ENCODE measurements at places on chromosomes 2 and 18.

GRCh38 chr18:74140582-74140981 lies 7.1 kb downstream of the FBXO15 start:
- no peak for DNase-seq

GRCh38 chr18:9117980-9118841 lies 15.7 kb downstream of the NDUFV2 start:
- DNase-seq = no peak

- DNase-seq = no peak
Observed at GRCh38 chr2:70985956-70986355, 7.5 kb downstream of the ANKRD53 start.

- DNase-seq = no peak
Observed at GRCh38 chr18:48700446-48700845, 161.6 kb downstream of the CTIF start.

DNA sequence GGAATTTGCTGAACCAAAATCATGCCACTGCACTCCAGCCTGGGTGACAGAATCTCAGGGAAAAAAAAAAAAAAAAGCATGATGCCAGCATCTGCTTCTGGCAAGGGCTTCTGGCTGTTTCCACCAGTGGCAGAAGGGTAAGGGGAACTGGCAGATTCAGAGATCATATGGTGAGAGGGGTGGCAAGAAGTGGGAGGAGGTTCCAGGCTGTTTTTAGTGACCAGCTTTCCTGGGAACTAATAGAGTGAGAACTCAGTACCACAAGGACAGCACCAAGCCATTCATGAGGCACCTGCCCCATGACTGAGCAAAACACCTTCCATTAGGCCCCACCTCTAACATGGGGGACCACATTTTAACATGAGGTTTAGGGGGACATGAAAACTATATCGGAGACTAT lies 18.4 kb upstream of the CLASP1 start:
- no peak for DNase-seq

DNA sequence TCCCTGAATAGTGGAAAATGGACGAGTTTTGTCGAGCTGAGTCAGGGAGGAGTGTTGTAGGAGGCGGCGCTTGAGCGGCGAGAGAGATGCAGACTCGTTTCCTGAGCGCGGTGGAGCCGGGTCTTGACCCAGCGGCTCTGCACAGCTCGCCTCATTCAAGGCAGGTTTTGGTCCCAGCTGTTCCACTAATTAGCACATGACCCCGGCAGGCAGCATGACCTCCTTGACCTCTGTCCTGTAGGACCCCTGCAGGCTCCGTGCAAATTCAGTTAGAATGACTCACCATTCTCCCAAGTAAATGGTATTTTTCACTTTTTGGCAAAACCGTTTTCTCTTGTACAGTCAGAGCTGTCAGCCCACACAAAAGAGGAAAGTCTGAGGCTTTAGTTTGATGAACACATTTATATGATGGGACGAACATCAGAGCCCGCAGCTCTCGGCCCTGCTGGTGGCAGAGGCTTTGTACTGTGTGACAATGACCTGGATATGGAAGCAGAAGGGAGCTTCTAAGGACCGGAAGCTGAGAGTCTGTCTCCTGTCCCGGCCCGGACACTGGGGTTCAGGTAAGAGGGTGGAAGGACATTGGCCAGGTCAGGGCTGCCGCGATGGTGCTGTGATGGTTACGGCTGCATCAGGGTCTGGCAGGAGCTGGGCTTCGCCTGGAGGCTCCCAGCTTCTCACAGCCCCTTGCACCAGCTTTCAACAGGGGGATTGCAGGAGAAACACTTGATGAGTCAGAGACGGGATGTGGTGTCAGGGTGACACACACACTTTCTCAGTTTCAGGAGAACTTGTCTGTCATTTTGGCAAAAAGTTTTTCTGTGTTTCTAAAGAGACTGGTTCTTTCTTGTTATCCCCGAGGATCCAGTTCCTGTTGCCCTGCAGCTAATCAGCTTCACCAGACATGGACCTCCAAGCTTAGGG lies 29.9 kb upstream of the ALKAL2 start:
- DNase-seq = no peak

GRCh38 chr2:70895998-70896764 lies 39.5 kb upstream of the ATP6V1B1 start:
- no peak for DNase-seq

- peak; percentile 20 for DNase-seq
Observed at GRCh38 chr2:238240757-238241711, 1.2 kb upstream of the HES6 start.

DNA sequence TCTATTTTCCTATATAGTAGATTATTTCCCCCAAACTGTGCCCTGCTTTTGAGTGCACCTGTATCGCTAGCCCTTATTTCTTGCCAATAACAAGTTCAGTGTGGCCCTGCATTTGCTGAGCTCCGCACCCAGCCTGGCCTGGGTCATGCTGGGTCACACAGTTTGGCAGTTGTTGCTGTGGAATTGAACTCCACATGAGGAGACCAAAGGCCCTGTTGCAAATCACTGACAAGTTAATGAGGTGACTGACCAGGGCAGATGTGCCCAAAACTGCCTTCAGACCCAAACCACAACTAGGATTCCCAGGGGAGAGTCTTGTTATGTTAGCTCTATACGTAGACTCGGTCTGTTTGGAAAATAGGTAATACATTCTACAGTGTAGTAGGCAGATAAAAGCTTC lies 31.0 kb downstream of the COL4A4 start:
- DNase-seq = no peak

- DNase-seq = no peak
Observed at GRCh38 chr18:2425426-2426317, 145.6 kb downstream of the METTL4 start.

DNA sequence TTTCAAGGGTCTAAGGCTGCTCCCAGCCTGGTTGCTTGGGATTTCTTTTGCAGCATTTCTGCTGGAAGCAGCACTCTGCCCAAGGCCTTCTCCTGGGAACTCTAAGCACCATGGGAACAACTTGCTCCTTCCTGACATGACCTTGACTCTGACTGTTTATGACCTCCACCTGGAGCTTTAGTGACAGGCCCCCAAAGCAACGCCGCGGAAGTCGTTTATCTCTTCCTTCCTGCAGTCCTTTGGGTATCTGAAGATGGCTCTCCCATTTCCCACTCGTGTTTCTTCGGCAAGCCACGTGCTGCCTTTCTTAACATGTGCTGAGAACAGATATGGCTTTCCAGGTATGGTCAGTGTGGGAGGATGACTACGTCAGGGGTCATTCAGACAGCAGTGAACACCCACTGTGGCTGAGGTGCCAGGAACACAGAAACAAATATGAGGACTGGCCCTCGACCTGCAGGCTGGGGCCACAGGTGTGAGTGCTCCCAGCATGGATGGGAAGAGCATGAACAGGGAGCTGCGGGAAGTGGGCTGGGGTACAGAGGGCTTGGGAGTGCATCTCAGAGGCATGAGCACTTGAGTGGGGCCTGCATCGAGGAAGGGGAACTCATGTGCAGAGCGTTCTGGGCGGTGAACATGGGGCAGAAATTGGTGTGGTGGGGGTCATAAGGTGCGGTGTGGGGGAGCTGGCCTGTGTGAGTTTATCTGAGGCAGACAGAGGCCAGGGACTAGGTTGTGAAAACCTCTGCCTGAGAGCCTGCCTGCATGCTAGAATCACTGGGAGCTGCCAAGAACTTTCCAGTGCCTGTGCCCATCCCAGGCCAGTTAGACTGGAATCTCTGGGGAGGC lies 140.5 kb downstream of the TSN start:
- no peak for DNase-seq

GRCh38 chr2:59339121-59339836 lies 1098.2 kb upstream of the FANCL start:
- no peak for DNase-seq

DNA sequence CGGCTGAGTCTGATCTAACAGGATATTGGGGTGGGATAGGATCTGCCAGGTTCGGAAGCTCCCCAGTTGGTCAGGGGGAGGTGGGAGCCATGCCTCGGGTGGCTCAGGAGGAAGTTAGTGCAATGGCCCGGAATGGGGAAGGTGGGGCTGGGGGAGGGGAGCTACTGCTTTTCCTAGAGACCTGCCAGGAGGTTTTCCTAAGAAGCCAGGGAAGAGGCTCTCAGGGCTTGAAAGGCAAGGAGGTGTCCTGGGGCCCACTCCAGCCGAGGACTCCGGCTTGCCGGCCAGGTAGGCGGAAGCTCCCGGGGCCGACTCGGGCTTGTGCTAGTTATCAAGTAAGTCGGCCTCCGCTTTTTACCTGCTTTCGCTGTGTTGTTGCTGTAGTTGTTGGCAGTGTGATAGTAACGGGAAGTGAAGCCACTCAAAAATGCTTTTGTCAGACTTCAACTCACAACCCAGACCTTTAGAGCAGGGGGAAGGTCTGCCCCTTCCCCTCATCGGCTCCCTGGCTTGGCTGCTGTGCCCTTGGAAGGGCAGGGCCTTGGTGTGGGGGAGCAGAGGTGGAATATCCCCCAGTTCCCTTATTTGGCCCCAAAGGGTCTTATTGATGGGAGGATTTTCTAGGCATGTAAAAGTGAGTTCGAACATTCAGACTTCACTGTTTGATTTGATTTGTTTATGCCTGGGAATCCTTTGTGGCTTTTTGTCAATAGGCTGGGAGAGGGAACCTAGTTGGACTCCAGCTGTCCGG lies 5.4 kb downstream of the GDF7 start:
- DNase-seq = no peak

DNA sequence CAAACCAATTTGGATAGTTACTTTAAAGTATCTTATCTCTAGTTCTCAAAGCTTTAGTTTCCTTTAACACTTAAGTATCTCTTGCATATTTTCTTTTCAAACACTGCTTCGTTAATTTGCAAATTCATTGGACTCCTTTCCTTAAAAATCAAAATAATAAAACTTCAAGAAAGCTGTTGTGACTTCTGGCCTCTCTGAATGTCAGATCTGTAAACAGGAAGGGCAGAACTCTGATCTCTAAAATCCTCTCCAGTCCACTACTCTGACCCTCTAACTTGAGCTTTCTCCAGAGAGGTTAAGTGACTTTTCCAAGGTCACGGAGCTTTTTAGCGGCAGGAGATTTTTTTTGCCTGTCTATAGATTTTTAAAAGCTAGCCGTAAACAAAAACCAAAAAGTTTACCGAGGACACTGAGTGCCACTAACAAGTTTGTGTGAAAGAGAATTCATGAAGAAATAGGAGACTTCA lies 155.5 kb downstream of the TGIF1 start:
- no peak for DNase-seq

DNA sequence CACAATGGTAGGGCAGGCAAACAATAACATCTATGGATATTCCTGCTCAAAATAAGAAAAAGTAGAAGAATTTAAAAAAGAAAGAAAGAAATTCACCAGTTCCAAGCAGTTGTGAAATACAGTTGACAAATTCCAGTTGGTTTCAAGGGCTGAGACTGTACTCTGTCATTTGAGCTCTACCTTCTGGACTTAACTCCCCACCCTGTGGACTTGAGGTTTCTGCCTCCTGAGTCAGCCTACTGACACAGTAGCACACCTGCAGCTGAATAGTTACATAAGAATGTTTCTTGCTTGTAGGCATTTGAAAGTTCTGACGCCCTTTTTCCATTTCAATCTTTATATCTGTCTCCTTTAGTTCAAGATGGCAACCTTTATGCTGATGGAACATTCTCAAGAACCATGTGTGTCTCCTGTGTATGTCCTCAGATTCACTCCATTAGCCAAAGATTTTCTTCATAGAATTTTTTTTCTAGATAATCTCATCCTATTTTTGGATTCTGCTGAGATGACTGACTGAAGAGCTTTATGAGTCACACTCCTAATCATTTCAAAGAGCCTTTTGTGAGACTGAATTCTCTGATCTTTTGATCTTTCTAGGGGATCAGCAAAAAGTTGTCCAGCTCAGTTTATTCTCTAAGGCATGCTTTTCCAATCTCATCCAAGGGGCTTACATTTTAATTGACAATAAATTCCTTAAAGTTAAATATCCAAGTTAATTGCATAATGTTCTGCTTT lies 19.1 kb downstream of the NETO1 start:
- DNase-seq = no peak

GRCh38 chr18:26893996-26894395 lies 28.5 kb upstream of the AQP4 start:
- DNase-seq = no peak

DNA sequence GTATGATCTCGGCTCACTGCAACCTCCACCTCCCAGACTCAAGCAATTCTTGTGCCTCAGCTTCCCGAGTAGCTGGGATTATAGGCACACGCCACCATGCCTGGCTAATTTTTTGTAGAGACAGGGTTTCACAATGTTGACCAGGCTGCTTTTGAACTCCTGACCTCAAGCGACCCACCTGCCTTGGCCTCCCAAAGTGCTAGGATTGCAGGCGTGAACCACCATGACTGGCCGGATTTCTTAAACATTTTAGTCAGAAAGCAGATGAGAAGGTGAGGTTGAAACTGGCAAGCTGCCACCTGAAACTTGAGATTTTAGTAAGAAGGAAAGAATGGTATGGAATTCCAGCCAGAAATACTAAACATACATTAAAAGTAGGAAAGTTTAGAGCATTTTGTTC lies 31.9 kb downstream of the KLHL23 start:
- no peak for DNase-seq

DNA sequence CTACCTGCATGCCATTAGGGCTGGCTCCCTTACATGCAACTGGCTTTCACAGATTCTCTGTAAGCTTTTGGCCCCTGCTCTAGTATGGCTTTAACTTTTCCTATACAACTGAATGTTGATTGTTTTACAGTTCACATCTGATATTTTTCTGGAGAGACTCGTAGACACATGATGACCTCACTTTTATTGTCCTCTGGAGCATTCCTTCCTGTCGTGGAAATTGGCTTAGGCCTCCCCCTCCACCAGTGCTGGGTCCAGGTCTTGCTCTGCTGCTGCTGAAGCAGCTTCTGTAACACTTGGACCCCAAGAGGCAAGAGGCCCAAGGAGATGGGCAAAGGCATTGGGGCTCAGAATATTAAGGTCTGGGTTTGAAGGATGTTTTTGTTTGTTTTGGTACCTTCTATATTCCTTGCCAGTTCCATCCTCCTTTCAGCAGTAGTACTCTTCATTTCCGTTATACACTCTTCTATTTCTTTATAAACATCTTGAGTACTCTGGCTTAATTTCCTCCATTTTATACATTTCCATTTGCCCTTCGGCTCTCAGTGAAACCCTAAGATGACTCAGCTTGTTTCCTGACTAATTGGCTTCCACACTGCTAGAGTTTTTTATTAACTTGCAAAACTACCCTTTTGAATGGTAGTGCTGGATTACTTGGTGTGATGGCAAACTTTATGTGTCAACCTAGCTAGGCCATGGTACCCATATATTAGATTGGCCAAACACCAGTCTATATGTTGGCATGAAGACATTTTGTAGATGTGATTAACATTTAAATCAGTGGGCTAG lies 219.8 kb downstream of the CDCA7 start:
- DNase-seq = no peak
